ENCODE measurements at places on chromosomes 12 and 14. TPM values are rescaled to one million over a fixed set of nuclear protein-coding genes. Genes with fewer than 3 reads are reported as not detected.
A peak's percentile ranks its signal among the peaks of the same experiment; 100 is the strongest.

DNA sequence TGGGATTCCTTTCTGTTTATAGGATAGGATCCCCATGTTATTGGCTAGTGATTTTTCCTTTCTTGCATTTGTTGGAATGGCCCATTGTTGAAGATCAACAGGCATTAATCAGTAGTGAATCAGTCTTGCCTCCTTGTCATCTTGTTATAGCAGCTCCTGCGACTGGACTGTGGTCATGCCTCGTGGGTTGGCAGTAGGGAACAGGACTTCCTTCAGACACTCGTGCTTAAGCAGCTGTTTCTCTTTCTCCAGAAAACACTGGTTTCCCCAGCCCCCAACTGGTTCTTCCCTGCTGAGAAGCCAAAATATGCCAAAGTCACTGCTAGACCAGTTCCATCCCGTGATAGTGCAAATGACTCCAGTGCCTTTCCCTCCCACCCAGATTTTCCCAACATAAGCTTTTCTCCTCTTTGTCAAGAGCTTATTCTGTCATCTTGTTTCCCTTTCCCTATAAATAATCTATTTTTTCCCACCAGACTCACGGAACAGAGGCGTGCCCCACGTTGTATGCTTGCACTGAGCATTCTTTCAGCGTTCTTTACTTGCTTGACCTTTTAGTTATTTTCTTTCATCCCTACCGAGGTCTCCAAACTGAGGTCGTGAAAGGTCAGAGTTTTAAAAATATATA is 83.5 kb downstream of the SAMD4A start:
- DNase-seq = no peak

- DNase-seq = peak; percentile 36
These were observed 5.7 kb upstream of the JDP2 start for GRCh38 chr14:75422169-75422568.

DNA sequence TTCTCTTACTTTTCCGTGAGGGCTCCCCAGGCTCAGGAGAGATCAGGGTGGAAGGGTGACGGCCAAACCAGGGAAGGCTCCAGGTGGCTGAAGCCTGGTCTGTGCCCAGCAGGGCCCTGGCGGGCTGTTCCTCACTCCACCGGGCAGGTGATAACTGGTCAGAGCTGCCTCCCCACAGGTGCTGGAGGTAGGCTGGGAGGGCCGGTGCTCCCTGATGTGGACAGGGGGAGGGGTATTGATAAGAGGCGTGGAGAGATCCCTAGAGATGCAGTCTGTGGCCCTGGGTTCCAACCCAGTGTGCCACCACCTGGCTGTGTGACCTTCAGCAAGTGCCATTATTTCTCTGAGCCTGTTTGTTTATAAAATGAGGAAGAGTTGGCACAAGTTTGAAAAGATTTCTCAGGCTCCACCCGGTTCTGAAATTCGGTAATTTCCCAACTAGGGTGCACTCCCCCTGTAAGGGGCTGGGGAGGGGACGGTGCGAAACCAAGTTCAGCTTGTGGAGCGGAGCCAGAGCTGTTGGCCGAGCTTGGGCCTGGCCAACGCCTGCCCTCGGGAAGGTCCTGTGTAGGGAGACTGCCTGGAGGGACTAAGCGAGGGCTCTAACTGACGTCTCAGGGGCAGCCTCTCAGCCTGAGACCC is 1.0 kb upstream of the NR4A1 start:
- DNase-seq = no peak

- no peak for DNase-seq
These were observed 85.0 kb upstream of the GPR68 start for GRCh38 chr14:91329486-91330014.

DNA sequence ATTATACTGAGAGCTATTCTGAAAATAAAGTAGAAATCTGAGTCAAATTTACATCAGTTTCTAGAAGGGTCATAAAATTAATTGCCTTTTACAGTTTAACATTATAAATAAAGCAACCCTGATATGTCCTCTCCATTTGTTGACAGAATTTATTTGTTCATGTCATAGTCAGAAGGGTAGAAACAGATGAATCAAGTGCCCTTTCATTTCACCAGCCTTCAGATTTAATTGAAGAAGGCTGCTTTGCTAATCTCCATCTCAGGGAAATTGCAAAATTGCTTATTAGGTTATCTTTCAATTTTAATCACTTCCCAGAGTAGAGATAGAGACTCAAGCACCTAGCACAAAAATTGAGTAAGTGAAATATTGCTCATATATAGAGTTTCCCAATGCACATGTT is 76.8 kb downstream of the ATXN7L3B start:
- DNase-seq = no peak

- DNase-seq = no peak
These were observed 224.3 kb upstream of the ATP2B1 start for GRCh38 chr12:89932954-89933353.

DNA sequence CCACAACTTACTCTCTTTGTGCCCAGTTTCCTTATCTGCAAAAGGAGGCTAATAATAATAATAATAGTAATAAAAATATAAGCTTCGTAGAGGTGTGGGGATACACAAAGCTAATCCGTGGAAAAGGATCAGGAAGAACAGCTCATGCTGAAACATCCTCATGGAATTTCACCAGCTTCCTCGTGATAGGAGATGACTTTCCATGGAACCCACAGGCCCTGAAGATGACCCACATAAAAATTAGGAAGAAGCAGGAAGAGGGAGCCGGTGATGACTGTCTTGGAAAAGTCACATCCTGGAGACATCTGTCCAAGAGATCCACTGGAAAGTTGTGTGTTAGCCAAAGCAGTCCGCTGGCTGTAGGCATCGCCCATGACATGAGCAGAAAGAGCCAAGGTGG is 31.9 kb upstream of the FZD10 start:
- no peak for DNase-seq

DNA sequence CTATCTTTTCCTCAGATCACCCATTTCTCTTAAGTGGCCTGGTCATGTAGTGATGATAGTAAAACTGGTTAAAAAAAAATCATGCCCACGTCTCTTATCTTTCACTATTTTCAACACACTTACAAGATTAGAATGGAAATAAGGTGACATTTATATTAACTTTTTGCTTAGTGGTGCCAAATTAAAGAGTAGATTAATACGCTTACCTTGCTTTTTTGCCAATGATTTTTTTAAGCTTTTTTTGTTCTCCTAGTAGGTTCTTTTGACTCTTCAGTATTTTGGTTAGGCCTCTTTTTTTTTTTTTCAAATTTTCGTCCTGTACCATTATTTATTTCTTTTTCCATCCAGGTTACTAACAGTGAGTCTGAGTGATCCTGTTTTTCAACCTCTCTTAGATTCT is 147.9 kb downstream of the PTCSC3 start:
- DNase-seq = no peak

DNA sequence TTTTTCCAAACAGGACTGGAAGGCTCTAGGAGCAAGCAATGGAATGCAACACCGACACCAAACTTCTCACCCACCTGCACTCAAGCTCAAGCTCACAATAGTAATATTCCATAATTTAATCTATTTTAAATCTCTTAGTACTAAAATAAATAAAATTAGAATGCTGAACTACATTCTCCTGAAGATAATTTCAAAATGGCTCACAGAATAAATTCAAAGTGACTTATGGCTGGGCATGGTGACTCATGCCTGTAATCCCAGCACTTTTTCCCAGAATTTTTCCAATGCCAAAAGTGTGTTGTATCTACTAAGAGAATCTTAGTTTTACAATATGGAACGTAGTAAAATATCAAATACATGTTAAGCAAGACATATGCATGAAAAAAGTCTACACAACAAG is 31.5 kb downstream of the DUSP16 start:
- DNase-seq = no peak

DNA sequence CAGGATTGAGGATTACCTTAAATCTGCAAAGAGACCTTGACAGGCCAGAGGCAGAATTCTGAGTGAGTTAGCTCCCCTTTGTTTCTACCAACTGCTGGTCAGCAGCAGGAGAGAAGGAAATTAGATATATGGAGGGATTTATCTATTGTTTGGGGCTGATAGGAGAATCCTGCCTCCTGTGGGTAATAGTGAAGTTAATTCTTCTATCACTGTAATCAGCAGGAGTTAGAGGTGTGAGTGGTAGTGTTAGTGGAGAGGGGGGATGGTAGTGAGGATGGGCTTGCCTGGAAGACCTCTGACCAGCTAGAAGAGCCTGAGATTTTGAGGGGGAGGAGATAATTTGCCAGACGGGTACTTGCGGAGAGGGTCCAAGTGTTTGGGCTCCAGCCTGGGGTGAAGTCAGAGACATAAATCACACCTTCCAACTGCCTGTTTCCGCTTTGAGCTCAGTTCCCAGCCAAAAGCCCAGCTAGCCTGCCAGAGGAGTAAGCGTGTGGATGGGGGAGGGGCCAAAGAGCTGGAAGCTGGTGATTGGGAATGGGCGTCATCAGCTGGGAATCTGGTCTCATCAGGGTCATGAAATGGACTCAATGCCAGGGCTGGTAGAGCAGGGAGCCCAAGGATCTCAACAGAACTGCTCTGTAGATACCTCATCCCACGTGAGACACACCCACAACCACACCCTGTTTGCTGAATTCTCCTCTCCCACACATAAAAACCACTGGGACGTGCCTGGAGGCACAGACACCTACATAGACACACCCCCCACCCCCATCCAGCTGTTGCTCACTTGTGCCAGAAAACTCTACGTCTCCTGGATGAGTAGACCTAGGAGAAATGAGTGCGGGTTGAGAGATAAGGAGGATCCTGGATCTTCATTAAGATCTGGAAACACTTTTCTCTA is 13.1 kb upstream of the ITGA5 start:
- DNase-seq = no peak

DNA sequence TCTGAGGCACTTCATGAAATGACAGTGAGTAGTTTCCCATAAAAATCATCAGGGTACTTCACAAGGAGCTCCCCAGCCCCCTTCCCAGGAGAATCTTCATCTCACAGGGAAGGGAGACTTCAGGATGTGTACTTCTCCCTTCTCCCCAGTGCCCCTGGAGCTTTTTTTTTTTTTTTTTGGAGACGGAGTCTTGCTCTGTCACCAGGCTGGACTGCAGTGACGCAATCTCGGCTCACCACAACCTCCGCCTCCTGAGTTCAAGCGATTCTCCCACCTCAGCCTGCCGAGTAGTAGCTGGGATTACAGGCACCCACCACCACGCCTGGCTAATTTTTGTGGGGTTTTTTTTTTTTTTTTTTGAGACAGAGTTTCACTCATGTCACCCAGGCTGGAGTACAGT is 10.4 kb downstream of the ITPK1 start:
- no peak for DNase-seq

GRCh38 chr12:16730772-16731171 is 124.8 kb upstream of the LMO3 start:
- DNase-seq = no peak

- DNase-seq = peak; percentile 73
These were observed 115.8 kb downstream of the SLC25A47 start for GRCh38 chr14:100438678-100439592.

DNA sequence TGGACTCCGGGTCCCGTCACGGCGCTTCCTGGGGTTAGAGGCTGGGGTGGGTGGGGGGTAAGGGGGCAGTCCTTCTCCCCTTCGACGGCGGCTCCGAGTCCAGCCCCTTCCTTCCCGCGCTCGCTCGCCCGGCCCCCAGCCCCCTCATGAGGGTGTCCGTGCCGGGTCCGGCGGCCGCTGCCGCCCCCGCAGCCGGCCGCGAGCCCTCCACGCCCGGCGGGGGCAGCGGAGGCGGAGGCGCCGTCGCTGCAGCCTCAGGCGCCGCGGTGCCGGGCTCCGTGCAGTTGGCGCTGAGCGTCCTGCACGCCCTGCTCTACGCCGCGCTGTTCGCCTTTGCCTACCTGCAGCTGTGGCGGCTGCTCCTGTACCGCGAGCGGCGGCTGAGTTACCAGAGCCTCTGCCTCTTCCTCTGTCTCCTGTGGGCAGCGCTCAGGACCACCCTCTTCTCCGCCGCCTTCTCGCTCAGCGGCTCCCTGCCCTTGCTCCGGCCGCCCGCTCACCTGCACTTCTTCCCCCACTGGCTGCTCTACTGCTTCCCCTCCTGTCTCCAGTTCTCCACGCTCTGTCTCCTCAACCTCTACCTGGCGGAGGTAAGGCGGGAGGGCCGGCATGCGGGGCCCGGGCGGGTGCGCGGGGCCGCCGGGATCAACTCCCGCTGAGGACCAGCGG is 500 bp downstream of the GPR137C start:
- DNase-seq = peak; percentile 58

- no peak for DNase-seq
These were observed 42.4 kb upstream of the EGLN3 start for GRCh38 chr14:33993246-33993645.

- DNase-seq = peak; percentile 22
These were observed 60.6 kb upstream of the TMCC3 start for GRCh38 chr12:94710933-94711332.

GRCh38 chr14:64906022-64906421 is 8.2 kb upstream of the CHURC1 start:
- no peak for DNase-seq

DNA sequence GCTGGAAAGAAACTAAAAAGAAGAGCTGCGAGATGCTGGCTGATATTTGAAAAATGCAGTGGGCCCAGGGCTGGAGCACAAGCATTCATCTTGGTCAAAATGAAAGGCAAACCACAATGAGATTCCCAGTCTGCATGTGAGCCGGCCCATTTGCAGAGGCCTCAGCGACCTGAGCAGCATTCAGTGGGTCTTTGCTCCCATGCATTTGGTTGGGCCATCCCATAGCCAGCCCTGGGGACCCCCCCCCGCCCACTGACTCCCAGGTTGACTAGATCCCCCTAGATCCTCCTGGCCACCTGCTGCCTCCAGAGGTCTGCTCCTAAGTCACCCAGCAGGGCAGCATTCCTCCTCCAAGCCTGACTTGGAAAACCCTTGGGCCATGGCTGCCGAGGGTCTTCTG is 59.8 kb downstream of the PRMT8 start:
- DNase-seq = no peak

DNA sequence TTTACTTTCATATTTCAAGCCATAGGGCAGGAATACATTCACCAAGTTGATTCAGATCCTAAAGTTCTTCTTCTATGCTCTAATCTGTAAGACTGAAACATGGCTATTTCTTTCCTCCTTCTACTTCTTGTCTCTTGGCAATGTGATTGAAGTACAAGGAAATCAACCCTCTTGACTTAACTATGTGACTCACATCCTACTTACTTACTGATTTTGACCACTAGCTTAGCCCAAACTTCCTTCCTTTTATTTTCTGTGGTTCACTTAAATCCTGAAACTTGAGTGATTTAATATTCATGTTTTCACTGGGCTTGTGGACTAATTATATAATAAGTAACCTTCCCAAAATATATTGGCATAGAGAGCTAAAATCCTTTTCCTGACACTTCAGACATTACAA is 111.2 kb upstream of the NOVA1 start:
- DNase-seq = no peak

- DNase-seq = no peak
These were observed 27.3 kb upstream of the TBC1D30 start for GRCh38 chr12:64797156-64797555.

GRCh38 chr12:49331380-49332222 is 5.4 kb downstream of the C1QL4 start:
- DNase-seq = no peak

- DNase-seq = no peak
These were observed 1104.7 kb upstream of the TMEM132C start for GRCh38 chr12:127162307-127162706.

Gene TMTC2
- total RNA-seq = 4.7 TPM

Gene E2F7
- 5.7 TPM for total RNA-seq

Gene OR4K2
- total RNA-seq = not detected

Gene NFE2
- 0.19 TPM for total RNA-seq

Gene TNFAIP2
- total RNA-seq = 8.8 TPM
